ENCODE measurements at places on chromosomes 4 and X.
A peak's percentile ranks its signal among the peaks of the same experiment; 100 is the strongest.

DNA sequence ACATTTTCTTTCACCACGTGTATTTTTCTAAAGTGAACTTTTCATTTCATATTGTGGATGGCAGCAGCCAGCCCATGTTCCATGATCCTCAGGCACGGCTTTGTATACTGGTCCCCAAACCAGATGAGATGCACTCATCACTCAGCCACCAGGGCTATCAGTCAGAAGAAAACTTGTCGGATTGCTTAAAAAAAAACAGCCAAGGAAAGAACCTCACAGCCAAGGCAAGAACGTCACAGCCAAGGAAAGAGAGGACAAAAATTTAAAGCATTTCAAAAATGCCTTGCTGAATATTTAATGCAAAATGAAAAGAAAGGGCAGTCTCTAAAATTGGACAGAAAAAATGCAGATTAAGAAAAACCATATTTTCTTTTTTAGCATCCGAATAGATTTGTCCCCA is 333.3 kb downstream of the PDGFC start:
- DNase-seq: no peak

GRCh38 chr4:55906989-55907388 is 41.8 kb upstream of the CEP135 start:
- peak; percentile 35 for DNase-seq

DNA sequence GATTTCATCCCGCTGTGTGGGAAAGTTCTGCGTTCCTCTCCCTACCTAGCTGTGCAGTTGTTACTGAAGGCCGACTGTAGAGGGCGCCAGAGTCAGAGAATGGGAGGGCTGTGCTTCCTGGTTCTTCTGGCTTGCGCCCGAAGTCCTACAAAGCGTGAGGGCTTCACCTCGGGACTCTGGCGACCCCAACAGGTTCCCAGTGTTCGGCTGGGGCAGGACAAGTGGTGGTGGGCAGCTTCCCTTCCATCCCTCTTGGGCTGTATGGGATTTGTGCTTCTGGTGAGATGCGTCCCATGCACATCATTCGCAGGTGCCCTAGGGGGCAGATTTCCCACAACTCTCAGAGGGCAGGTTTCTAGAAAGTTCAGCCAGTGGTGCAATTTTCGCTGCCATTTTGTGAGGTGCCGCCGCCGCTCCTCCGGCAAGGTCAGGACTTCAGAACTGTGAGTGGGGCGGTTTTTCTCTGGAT is 27.3 kb downstream of the CT45A1 start:
- DNase-seq: peak; percentile 5

GRCh38 chr4:21469438-21470300 is 478.9 kb downstream of the KCNIP4 start:
- DNase-seq: no peak

GRCh38 chr4:169484485-169484884 is 127.9 kb downstream of the NEK1 start:
- DNase-seq: no peak

GRCh38 chr4:186942758-186943377 is 219.2 kb upstream of the FAT1 start:
- DNase-seq: no peak

DNA sequence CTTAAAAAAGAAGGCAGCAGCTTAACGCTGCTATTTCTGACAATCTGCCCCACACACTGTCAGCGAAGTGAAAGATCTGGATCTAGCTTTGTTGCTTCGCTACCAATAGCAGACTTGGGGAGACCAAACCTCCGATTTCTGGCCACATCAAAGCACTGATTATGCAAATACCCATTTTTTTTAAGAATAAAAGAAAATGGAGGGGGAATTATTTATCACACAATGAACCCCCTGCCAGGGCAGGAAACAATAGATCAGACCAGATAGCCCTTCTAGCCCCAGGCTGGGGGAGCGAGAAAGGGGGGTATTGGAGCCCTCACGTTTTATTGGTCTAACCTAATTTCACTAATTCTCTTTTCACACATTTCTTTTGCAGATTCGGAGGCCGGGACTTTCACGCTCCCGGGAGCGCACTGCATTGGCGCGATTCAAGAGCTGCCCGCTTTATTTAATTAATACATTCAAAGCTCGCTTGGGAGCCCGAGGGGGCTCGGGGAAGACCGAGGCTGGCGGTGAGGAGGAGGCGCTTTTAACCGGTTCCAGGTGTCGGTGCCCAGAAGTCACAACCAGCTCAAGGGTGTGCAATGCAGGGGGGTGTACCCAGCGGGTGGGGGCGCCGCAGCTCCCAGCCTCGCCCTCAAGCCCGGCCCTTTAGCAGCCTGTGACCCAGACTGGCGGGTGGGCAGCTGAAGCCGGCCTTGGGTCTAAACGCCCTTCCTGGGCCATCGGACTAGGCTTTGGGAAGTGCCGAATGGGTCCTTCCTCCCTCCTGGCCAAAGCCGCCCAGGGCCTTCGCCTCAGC is 5.5 kb downstream of the NEUROG2 start:
- no peak for DNase-seq

GRCh38 chrX:153934762-153935325 is at the start of gene NAA10:
Gene NAA10, minus strand, starts transcription at chrX:153935037. Its CDS starts 133 bp downstream, at chrX:153934904.
- DNase-seq: peak; percentile 57

DNA sequence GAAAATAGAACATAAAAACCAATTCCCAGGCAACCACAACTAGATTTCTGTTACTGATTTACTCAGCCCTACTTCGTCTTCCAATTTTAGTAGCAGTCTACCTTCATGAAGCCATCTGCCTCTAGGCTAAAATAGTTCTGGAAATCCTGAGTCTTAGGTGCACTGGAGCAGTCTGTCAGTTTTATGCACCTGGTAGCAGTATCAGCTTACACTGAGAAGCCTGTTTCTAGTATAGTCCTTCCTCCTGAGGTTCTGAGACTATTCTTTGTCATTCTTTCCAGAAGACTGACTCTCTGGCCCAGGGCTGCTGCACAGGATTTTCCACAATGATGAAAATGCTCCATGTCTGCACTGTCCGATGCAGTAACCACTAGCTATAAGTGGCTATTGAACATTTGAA is 16.9 kb upstream of the HPRT1 start:
- DNase-seq: no peak

DNA sequence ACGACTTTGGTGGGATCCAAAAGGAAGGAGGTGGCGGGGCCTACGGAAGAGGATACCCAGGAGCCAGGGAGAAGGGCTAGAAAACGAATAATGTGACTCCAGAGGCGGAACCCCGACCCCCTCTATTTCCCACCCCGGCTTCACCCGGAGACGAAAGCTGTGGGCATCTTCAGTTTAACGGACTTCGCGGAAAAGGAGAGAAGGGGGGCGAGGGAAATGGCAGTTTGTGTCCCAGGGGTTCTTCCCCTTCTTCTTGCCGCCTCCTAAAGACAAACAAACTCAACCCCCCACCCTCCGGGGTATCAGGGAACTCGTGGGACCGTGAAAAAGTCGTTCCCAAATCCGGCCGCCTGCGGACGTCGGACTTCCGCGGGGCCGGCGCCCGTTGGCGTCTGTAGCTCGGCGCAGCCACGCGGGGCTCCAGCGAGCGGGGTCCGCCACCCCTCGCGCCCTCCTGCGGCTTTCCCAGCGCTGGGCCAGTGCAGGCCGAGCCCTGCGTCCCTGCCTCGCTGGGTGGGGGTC is 3.6 kb upstream of the LEF1 start:
- DNase-seq: no peak

DNA sequence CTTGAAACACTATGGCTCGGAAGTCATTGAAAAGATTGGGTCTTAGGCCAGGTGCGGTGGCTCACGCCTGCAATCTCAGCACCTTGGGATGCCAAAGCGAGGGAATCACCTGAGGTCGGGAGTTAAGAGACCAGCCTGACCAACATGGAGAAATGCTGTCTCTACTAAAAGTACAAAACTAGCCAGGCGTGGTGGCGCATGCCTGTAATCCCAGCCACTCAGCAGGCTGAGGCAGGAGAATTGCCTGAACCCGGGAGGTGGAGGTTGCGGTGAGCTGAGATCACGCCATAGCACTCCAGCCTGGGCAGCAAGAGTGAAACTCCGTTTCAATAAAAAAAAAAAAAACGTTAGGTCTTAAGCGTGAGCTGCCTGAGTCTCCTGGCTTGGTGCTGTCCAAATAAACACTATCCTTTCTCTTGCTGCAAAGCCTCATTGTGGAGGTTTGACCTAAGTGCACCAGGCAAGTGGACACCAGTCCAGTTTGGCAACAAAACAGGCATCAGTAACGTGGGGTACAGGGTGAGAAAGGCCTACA is 185.9 kb downstream of the DHRSX start:
- DNase-seq: no peak

DNA sequence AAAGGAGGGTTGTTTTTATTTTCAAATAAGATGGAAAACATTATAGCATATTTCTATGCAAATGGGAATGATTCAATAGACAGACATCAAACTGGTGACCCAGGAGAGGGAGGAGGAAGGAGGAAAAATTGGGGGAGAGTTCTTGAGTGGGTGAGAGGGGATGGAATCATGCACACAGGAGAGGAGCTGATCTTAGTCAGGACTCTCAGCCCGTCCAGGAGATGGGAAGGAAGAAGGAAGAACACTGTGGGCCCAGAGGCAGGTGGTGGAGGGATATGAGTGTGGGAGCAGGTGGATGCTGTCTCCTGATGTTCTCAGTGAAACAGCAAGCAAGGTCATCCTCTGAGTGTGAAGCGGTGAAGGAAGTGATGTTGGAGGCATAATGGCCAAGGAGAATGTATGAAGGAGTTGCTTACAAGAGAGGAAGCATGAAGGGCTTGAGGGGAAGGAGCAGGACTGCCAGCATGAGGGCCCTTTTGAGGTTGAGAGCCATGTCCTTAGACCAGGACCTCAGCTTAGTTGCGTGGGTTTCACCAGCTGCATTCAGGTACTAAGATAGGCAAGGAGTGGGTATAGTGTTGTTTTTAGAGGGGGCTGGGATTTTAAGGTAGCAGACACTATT is 161.7 kb upstream of the NAP1L5 start:
- DNase-seq: no peak

- DNase-seq: no peak
Measured at GRCh38 chr4:54227256-54228055, 1.6 kb upstream of the PDGFRA start.

DNA sequence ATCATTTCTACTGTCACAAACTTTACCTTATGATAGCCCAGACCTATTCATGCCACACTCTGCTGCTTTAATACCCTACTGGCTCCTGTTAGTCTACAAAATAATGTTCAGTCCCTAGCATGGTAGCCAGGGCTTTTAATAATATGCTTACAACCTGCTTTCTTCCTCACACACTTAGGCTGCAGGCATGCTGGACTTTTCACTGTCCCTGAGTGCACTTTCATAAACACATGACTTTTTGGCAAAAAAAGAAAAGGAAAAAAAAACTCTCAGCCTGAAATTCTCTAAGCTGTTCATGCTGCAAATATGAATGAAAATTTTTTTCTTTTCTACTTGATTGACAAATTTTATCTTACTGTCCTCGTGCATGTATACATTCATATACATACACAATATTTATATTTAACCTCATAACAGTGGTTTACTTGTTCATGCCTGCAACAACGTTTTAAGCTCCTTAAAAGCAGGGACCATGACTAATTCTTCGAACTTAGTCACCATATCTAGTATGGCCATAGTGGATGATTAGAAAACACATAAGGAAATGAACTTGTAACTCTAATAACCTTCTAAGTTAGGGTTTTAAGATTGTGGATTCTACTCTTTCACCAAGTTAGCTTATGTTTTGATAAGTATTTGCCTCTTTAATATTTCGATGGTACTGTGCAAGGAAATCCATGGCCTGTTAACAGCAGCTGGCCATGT is 229.5 kb downstream of the SPCS3 start:
- no peak for DNase-seq

DNA sequence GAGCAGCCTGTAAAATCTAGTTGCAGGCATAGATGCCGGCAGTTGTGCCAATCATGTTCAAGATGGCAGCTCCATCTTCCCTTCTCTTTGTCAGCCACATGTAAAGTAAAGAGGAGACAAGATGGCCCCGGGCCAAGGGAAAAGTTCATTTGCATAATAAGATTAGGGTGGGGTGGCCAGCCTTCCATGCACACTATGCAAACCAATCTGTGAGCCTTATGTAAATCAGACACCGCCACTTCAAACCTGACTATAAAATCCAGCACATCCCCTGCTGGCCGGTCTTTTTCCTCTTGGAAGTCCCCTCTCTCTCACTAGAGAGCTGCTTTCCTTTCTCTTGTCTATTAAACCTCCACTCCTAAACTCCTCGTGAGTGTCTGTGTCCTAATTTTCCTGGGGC is 78.9 kb upstream of the CBR4 start:
- DNase-seq: no peak

- DNase-seq: no peak
Measured at GRCh38 chrX:115098897-115099296, 81.5 kb upstream of the IL13RA2 start.

DNA sequence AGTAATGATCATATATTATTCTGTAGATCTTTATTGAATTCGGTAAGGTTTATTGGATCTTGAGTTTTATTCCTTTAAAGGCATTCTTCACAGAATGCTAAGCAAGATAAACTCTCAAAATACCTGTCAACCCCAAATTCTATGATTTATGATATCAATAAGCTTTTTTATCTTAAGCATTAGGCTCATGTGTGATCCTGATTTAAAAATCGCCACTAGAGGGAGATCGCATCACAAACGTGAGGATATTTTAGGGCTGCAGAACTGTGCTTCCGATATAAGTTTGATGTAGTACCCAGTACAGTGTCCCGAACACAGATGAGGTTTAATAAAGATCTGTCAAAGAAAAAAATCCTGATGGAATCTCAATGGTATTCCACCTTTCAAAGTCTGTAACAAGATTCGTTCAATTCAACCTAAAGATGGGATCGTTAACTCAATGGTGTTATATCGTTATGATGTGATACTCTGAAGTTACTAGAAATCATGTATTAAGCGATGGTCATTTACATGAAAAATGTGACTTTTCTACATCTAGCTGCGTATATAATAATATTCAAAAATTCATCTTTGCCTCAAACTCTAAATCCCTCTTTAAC is 169.0 kb downstream of the CORIN start:
- DNase-seq: peak; percentile 37

- no peak for DNase-seq
Measured at GRCh38 chr4:173418639-173419038, 19.7 kb upstream of the SCRG1 start.

DNA sequence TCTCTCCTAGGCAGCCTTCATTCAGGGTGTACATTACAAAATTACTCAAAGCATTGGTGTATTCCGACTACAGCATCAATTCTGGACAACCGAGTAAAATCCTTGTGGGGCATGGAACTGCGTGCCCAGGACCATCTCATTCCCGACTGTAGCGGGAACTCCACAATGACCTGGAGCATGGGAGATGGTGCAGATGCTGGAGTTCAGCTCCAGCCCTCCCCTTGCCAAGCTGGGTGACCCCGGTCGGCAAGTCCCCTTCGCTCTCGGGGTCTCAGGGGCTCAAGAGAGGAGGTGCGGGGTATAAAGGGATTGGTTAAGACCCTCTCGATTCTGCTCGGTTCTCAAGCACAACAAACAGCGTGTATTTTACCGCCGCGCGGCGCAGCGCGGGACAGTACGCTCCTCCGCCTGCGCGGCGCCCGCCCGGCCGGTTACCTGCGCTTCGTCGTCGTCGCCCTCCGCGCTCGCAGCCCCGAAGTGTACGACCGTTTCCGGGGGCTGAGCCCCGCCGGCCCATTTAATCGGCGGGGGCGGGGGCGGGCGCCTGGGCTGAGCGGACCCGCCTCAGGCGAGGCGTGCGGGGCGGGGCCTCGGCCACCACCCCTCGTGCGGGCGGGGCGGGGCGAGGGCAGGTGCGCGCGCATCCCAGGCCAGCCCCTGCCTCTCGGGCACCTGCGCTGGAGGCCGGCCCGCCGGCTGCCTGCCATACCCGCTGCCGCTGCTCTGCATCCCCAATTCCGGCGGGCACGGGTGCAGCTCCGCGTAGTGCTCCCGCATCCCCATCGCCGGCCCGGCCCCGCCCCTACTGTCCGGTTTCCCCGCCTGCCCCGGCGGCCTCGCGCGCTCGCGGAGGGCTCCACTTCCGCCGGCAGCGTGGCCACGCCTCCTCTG is at the start of gene G6PD:
TSS of gene G6PD (minus strand) at position 493 of the 891 bp plus-strand sequence. CDS start 691 bp downstream, outside the sequence.
- peak; percentile 79 for DNase-seq
